ENCODE measurements at places on chromosomes 6 and 20.

- H3K36me3 ChIP-seq: peaks cover 2% of the 10 kb centered on the region
- no peaks in the 10 kb centered on the region for H3K27me3 ChIP-seq
- peak; percentile 50 for DNase-seq
Measured at GRCh38 chr6:15441215-15441868, 195.5 kb downstream of the JARID2 start.

DNA sequence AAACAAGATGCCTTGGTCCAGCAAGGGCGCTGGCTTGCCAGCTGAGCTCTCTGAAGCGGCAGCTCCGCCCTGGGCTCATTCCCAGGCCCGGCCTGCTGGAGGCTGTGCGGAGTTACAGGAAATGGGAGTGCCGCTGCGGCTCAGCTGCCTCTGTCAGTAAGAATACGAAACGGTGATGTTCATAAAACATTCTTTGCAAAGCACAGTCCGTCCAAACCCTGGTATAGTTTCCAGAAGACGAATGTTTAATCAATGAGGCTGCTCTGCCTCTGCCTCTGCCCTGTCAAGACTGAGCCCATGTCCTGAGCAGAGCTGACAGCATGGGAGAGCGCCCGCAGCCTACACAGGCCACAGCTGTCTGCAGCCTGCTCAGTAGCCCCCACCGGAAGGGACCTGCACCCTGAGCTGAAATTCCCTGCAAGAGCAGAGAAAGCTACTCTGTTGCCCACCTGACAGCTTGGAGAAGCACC, 153.3 kb upstream of the SNX9 start:
- H3K36me3 ChIP-seq: no peaks in the 10 kb centered on the region
- H3K27me3 ChIP-seq: no peaks in the 10 kb centered on the region
- H3K27ac ChIP-seq: peak overlapping the region; percentile 71
- no peaks in the 10 kb centered on the region for H3K4me1 ChIP-seq
- DNase-seq: peak; percentile 64

- no peak overlapping the region for H3K27ac ChIP-seq
- H3K36me3 ChIP-seq: no peaks in the 10 kb centered on the region
- H3K27me3 ChIP-seq: no peaks in the 10 kb centered on the region
- H3K4me1 ChIP-seq: peaks cover 4% of the 10 kb centered on the region
Measured at GRCh38 chr6:10511477-10511876, 9.7 kb upstream of the GCNT2 start.

DNA sequence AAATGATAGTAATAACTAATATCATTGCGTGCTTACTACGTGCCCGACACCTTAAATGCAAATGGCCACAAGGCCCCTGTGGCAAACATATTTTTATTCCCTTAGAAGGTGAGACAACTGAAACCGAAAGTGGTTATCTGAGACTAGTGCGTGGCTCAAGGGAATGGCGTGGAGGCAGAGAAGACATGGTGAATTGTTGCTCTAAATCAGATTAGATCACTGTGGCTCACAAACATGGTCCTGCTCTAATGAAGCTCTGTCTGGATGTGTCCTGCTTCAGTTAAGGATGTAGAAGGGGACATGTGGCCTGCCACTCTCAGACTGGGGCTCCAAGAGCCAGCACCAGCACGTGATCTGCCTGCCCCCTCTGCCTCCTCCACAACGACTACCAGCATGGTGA, 124.2 kb upstream of the GMDS start:
- no peak for DNase-seq
- no peaks in the 10 kb centered on the region for H3K36me3 ChIP-seq
- no peak overlapping the region for H3K27ac ChIP-seq
- no peaks in the 10 kb centered on the region for H3K4me1 ChIP-seq
- H3K4me3 ChIP-seq: no peak overlapping the region

- H3K27ac ChIP-seq: no peak overlapping the region
- no peak overlapping the region for H3K4me3 ChIP-seq
- H3K36me3 ChIP-seq: no peaks in the 10 kb centered on the region
- no peaks in the 10 kb centered on the region for H3K27me3 ChIP-seq
Measured at GRCh38 chr6:147664092-147664491, 155.6 kb downstream of the SAMD5 start.

DNA sequence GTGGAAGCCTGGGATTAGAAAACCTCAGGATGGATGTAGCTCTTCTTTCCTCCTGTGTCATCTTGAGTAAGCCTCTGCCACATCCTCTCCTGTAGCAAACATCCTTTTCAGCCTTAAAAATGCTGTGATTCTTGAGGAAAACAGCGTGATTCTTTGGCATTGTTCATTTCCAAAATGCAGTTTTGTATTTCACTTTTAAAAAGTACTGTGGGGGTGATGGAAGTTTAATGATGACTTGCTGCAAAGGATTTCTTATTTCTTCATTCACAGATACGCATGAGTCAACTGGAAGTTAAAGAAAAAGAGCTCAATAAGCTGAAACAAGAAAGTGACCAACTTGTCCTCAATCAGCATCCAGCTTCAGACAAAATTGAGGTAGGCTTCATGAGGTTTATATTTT, 23.9 kb upstream of the SNRNP48 start:
- no peak overlapping the region for H3K4me3 ChIP-seq
- peaks cover 50% of the 10 kb centered on the region for H3K36me3 ChIP-seq
- no peak for DNase-seq
- no peaks in the 10 kb centered on the region for H3K4me1 ChIP-seq

DNA sequence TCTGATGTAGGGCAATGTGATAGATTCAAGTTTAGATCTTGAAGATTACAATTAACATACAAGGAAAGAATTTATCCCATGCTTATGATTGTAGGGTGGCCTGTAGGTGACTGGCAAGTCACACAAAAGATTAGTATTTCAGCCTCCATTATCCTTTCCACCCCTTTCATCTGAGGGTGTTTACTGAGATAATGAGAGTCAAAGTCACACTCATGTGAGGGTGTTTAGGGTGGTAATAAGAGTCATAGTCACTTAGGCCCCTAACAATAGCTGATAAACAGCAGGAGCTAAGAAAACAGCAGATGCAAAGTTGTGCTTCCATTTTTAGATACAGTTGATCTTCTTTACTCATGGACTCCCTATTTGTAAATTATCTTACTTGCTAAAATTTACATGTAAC, 11.4 kb downstream of the FAM184A start:
- H3K27me3 ChIP-seq: no peaks in the 10 kb centered on the region
- peak; percentile 39 for DNase-seq
- H3K4me1 ChIP-seq: peaks cover 10% of the 10 kb centered on the region

- no peaks in the 10 kb centered on the region for H3K4me1 ChIP-seq
- peak overlapping the region; percentile 24 for H3K27ac ChIP-seq
- DNase-seq: no peak
Measured at GRCh38 chr6:168007592-168008338, 10.3 kb downstream of the KIF25 start.

GRCh38 chr20:40882152-40882551, 146.5 kb upstream of the TOP1 start:
- H3K4me1 ChIP-seq: no peaks in the 10 kb centered on the region
- DNase-seq: no peak
- no peak overlapping the region for H3K4me3 ChIP-seq
- H3K27me3 ChIP-seq: no peaks in the 10 kb centered on the region

- no peak overlapping the region for H3K27ac ChIP-seq
- H3K27me3 ChIP-seq: peaks cover 7% of the 10 kb centered on the region
- no peaks in the 10 kb centered on the region for H3K4me1 ChIP-seq
- no peaks in the 10 kb centered on the region for H3K36me3 ChIP-seq
Measured at GRCh38 chr20:58514321-58515232, 622 bp downstream of the APCDD1L start.

- no peaks in the 10 kb centered on the region for H3K36me3 ChIP-seq
- peaks cover 3% of the 10 kb centered on the region for H3K27me3 ChIP-seq
- no peaks in the 10 kb centered on the region for H3K4me1 ChIP-seq
- DNase-seq: peak; percentile 15
Measured at GRCh38 chr6:125753218-125753936, 3.9 kb downstream of the HEY2 start.

DNA sequence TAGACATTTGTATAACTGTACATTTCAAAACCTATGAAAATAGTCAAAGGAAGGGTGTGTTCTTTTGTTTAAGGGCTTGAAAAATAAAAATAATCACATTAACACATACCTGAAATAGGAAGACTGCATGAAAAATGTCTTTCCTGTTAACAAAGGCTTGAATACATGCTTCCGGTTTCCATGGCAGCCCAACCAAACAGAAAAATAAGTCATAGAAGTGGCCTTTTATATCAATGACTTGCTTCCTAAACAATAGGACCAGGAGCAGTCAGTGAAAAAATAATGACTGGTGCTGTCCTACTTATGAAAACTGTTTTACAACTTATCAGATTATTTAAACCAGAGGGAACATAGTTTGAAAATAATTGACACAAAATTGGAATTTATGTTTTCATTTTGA, 412.6 kb upstream of the PLCB4 start:
- no peak for DNase-seq
- no peaks in the 10 kb centered on the region for H3K27me3 ChIP-seq
- H3K36me3 ChIP-seq: no peaks in the 10 kb centered on the region
- H3K4me1 ChIP-seq: no peaks in the 10 kb centered on the region
- no peak overlapping the region for H3K4me3 ChIP-seq

DNA sequence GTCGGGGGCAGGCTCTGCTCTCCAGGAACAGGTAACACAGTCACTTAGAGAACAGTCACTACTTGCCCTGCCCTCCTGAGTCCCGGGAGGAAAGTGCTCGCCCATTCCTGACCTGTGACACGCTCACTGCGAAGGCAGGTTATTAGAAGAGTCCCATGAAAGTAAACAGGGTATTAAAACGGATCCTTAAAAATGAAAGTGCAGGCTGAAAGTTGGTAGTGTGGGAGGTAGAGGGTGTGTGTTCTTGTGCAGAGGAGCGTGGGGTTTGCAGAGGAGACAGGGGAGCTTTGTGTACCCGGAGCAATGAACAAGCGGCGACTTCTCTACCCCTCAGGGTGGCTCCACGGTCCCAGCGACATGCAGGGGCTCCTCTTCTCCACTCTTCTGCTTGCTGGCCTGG, at the start of gene CCN6:
Gene CCN6 (plus strand): TSS at position 104 of the 400 bp plus-strand sequence. CDS start 254 bp downstream, at position 358.
- H3K4me1 ChIP-seq: no peaks in the 10 kb centered on the region
- no peaks in the 10 kb centered on the region for H3K36me3 ChIP-seq
- peak; percentile 3 for DNase-seq
- H3K27ac ChIP-seq: no peak within 1 kb of the TSS
- H3K27me3 ChIP-seq: no peaks in the 10 kb centered on the region

- no peaks in the 10 kb centered on the region for H3K4me1 ChIP-seq
- no peak for DNase-seq
- H3K36me3 ChIP-seq: no peaks in the 10 kb centered on the region
- H3K27ac ChIP-seq: no peak overlapping the region
- no peak overlapping the region for H3K4me3 ChIP-seq
- H3K27me3 ChIP-seq: no peaks in the 10 kb centered on the region
Measured at GRCh38 chr6:89269981-89270380, 45.1 kb downstream of the GABRR2 start.

DNA sequence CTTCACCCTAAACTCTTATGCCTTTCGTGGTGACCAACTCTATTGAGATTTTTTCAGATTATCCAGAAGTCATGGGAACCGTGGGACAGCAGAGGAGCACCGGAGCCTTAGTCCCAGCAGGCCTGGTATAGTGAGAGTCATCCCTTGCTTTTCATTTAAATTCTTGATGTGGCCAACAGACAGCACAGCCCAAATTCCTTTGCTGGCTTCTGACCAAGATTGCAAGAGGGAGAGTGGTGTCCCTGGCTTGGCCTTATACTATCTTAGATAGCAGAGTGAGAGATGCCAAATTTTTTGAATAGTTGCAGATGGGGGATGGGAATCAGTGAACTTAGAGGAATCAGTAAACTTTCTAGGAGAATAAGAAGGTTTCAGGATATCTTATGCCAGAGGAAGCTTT, 7.8 kb downstream of the STX11 start:
- H3K4me1 ChIP-seq: no peaks in the 10 kb centered on the region
- H3K4me3 ChIP-seq: no peak overlapping the region
- DNase-seq: peak; percentile 10
- no peaks in the 10 kb centered on the region for H3K27me3 ChIP-seq

GRCh38 chr6:46421939-46422338, 69.3 kb downstream of the RCAN2 start:
- H3K36me3 ChIP-seq: no peaks in the 10 kb centered on the region
- no peak overlapping the region for H3K4me3 ChIP-seq
- H3K27me3 ChIP-seq: peaks cover 2% of the 10 kb centered on the region

- no peaks in the 10 kb centered on the region for H3K36me3 ChIP-seq
- DNase-seq: no peak
- H3K27me3 ChIP-seq: no peaks in the 10 kb centered on the region
- H3K27ac ChIP-seq: no peak overlapping the region
- H3K4me1 ChIP-seq: no peaks in the 10 kb centered on the region
- H3K4me3 ChIP-seq: no peak overlapping the region
Measured at GRCh38 chr6:81476881-81477280, 275.6 kb downstream of the TENT5A start.

DNA sequence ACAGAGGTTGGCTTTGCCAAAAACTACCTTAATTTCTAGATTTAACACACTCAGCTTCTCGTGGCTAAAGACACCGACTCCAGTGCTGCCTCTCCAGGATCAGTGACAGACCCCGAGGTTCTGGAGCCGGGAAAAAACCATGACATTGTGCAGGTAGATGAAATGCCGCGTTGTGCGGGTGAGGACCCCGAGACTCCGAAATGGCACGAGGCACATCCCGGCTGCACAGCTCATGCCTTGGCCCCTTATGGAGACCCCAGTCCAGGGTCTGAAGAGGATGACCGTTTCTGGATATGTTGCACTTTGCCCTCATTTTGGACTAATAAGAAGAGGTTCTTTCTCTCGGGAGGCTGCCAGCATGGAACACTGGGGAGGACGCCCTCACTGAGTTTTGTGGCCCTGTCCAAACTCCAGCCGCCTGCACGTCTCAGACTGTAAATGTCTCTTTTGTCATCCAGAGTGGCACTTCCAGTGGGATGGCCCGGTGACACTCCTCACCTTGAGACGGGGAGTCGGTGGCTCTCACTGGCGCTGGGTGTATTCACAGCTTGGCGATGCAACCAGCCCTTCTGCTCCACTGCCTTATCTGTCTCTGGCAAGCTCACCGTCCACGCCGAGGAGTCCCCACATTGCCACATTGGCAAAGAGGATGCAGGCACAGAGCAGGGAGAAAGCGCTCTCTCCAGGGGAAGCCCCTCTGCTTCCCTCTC, 245.2 kb downstream of the SMOC2 start:
- H3K4me1 ChIP-seq: peaks cover 8% of the 10 kb centered on the region
- no peaks in the 10 kb centered on the region for H3K36me3 ChIP-seq
- no peak for DNase-seq
- H3K27ac ChIP-seq: no peak overlapping the region

DNA sequence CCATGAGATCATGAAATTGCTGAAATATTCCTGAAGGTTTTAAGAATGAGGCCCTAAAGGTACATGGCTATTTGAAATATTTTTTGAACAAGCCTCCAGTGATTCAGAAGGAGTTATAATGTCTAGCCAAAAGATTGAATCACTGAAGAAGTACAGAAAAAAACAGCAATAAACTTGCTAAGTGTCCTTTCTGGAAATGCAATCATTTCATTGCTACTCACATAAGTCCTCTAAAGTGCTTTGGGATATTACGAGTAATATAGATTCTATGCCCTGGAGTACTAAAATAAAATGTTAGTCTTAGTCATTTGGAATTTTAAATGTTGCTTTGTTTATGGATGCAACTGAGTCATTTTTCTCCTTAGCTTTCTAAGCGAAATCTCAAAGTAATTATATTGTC, 32.7 kb downstream of the CENPW start:
- no peak overlapping the region for H3K4me3 ChIP-seq
- no peaks in the 10 kb centered on the region for H3K4me1 ChIP-seq
- H3K27me3 ChIP-seq: no peaks in the 10 kb centered on the region
- no peaks in the 10 kb centered on the region for H3K36me3 ChIP-seq

GRCh38 chr6:5976811-5977210, 29.9 kb downstream of the NRN1 start:
- no peaks in the 10 kb centered on the region for H3K36me3 ChIP-seq
- H3K27me3 ChIP-seq: no peaks in the 10 kb centered on the region
- no peak overlapping the region for H3K27ac ChIP-seq
- H3K4me3 ChIP-seq: no peak overlapping the region
- no peaks in the 10 kb centered on the region for H3K4me1 ChIP-seq

Data from small intestine (tissue), 16 donors.